ENCODE measurements at places on chromosomes 7 and 10. TPM values are rescaled to one million over a fixed set of nuclear protein-coding genes. Genes with fewer than 3 reads are reported as not detected.

Gene RSPH10B
- total RNA-seq = not detected

Gene PSD
- 2.9 TPM for total RNA-seq

Gene TCAF2
- 24.6 TPM for total RNA-seq

DNA sequence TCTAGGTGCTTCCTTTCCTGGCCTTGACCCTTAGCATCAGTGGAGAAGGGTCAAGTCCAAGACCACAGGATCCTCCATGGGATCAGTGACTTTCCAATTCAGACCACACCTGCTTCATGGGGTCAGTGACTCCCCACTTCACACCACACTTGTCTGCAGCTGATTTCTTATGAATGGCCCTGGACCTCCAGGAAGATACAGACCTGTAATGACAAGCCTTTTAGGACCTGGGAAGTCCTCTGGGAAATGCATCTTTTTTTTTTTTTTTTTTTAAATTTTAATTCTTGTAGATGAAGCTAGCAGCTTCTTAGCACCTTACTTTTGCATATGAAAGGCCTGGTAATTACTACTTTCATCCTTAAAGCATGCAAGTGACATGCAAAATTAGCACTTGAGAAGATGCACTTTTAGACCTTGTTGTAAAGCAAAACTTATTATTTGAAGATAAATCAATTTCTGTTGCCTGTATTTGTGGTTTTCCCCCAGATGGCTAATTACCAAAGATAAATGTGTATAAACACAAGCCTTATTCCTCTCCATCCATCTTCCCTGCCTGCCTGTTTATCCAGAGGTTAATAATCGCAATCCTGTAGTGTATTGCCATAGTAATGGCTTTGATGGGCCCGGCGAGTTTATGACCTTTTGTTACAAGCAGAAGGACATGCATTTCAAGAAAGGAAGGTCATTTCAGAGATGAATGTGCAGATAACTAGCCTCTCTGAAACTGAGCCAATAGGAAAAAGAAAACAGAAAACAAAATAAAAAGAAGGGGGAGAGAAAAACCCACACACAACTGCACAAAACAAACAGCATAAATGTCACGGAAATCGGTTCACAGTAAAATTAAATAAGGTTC, 1018.7 kb downstream of the TYW1 start:
- no peak overlapping the region for H3K27ac ChIP-seq
- H3K27me3 ChIP-seq = no peaks in the 10 kb centered on the region
- H3K4me1 ChIP-seq = no peaks in the 10 kb centered on the region
- no peaks in the 10 kb centered on the region for H3K36me3 ChIP-seq
- no peak for DNase-seq

- peaks cover 3% of the 10 kb centered on the region for H3K27me3 ChIP-seq
- no peak overlapping the region for H3K27ac ChIP-seq
- no peak for DNase-seq
Measured at GRCh38 chr10:48740988-48741387, 56.3 kb downstream of the WDFY4 start.

DNA sequence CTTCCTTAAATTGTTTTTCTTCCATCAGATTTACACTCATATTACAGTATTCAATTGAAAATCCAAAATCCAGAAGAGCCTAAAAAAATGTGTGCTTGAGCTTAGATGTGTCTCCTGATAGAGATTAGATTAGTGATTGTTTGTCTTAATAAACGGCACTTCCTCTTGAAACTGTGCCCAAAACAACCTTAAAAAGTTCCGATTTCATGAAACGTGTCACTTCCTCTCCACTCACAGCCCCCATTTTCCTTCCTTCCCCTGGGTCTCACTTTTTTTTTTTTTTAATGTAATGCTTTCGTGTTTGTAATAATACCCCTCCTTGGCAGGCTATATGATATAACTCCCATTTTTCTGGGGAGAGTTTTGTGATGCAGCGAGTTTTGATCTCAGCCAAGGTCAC, 114.8 kb upstream of the ADO start:
- H3K4me1 ChIP-seq = peaks cover 25% of the 10 kb centered on the region
- H3K36me3 ChIP-seq = peaks cover 10% of the 10 kb centered on the region
- no peak overlapping the region for H3K4me3 ChIP-seq

- no peak overlapping the region for H3K27ac ChIP-seq
- DNase-seq = no peak
- no peaks in the 10 kb centered on the region for H3K4me1 ChIP-seq
- H3K4me3 ChIP-seq = no peak overlapping the region
- H3K36me3 ChIP-seq = peaks cover 4% of the 10 kb centered on the region
- H3K27me3 ChIP-seq = no peaks in the 10 kb centered on the region
Measured at GRCh38 chr10:73827346-73828089, 16.1 kb upstream of the NDST2 start.

GRCh38 chr10:128050936-128051335, 75.3 kb downstream of the MKI67 start:
- H3K4me3 ChIP-seq = no peak overlapping the region
- no peak for DNase-seq
- H3K36me3 ChIP-seq = peaks cover 30% of the 10 kb centered on the region
- peaks cover 48% of the 10 kb centered on the region for H3K4me1 ChIP-seq
- no peak overlapping the region for H3K27ac ChIP-seq

GRCh38 chr10:25057886-25058285, 41.5 kb downstream of the THNSL1 start:
- H3K27ac ChIP-seq = no peak overlapping the region
- peaks cover 3% of the 10 kb centered on the region for H3K27me3 ChIP-seq
- no peak for DNase-seq
- H3K4me1 ChIP-seq = peaks cover 8% of the 10 kb centered on the region
- H3K4me3 ChIP-seq = no peak overlapping the region
- no peaks in the 10 kb centered on the region for H3K36me3 ChIP-seq

DNA sequence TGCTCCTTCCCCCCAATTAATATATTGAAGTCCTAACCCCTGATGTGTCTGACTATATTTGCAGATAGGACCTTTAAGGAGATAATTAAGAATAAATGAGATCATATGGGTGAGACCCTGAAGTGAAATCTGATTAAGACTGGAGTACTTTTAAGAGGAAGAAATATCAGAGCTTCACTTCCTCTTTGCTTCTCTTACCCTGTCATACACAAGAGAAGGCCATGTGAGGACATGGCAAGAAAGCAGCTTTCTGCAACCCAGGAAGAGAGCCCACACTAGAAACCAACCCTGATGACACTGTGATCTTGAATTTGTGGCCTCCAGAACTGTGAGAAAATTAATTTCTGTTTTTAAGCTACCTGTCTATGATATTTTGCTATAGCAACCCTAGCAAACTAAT, 44.2 kb downstream of the JMJD1C start:
- peaks cover 7% of the 10 kb centered on the region for H3K36me3 ChIP-seq
- no peak for DNase-seq
- peak overlapping the region; percentile 79 for H3K27ac ChIP-seq

- no peak overlapping the region for H3K27ac ChIP-seq
- no peaks in the 10 kb centered on the region for H3K27me3 ChIP-seq
Measured at GRCh38 chr7:132969520-132969919, 112.4 kb downstream of the CHCHD3 start.
